ENCODE measurements at places on chromosomes 1 and 21.

DNA sequence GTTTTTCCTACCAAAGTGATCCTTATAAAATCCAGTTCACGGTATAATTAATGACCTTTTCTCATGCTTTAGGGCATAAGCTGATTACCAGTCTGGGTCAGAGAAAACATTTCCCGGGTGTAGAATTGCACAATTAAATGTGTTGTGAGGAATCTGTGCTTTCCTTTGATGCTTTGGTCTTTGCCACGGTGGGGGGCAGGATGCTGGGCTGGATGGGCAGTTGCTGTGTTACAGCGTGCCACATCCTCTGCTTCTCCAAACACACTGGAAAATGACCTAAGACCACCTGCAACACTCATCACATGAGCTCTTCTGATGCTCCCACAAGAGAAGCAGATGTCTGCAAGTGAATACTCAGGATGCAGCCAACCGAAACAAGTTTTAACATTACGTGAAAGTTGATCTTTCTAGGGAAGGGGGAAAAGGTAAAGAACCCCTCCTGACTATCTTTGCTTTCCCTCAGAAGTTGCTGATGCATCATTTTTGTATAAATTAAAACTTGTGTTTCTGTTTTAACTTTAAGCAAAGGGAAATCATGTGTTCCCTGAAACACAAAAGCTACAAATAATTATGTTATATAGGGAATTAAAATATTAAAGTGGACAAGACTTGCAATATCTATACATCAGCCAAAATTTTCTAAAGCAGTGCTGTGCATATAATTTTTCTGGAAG, 515.3 kb upstream of the NR5A2 start:
- no peak for DNase-seq

DNA sequence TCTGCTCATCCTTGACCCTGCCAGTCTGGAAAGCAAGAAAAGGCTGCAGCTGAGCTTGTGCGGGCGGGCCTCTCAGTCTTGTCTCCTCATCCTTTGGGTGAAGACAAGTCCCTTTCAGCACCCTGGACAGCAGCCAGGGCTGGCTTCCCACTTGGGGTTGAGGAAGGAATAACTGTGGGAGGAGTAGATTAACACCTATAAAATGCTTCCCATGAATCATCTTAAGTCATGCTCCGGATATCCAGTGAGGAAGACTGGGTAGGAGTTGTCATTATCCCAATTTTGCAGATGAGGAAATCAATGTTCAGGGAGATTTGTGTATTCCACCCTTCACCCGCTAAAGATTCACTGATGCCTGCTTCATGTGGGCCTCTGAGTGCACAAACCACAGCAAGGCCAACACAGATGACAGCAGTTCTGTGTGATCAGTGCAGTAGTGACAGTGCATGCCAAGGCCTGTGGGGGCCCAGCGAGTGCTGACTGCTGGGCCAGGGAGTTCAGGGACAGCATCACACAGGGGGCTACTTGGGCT, 20.1 kb upstream of the COL16A1 start:
- DNase-seq, result peak; percentile 24

DNA sequence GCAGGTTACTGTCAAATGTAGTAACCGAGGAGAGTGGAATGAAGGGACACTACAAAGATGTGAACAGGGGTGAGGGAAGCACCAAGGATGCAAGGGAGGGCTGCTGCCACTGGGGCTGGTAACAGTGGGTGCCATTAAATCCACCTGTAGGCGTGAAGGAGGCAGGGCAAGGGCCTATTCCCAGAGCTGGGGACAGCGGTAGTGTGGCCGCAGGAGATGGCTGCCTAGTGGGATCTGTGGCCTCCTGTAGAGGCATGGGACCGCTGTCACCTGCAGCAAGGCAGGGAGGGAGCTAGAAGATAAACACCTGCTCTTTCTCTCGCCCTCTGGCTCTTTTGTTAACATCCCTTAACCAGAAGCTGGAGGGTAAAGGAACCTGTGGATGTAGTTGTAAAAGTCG, 80.5 kb upstream of the CNIH3 start:
- no peak for DNase-seq

- DNase-seq, result no peak
Observed at GRCh38 chr1:47385020-47385419, 31.1 kb upstream of the FOXE3 start.

DNA sequence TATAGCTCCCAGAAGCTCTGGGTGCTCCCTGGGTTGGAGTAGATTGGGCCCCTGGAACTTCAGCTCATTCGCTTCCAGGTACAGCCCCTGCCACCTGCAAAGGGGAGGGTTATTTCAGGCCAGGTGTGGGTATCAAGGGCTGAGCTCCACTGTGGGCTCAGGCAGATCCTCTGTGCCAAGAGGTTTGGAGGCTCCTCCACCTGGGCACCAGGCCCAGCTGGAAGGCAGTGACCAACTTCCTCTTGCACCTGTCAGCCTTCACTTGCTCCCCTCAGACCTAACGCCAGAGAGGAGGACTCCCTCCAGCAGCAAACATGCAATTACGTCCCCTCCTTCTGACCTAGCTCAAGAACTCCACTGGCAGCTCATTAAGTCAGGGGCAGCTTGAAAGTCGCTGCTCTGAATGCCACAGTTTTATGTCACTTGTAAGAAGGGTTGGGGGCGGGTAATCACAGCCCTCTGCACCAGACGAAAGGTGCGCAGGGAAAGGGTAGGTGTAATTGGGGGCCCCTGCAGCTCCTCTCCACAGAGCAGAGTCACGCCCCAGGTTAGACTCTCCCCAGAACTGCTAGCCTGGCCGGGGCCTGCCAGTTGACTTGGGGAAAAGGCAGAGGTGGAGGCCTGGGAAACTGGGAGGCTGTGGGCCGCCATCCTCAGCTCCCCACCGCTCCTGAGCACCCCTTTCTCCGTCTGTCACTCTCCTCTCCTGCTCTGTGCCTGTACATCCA, 125.0 kb upstream of the TMPRSS2 start:
- no peak for DNase-seq

GRCh38 chr1:98323388-98323787, 338.1 kb upstream of the SNX7 start:
- DNase-seq, result no peak

- no peak for DNase-seq
Observed at GRCh38 chr1:153939476-153939875, 7.0 kb downstream of the DENND4B start.

DNA sequence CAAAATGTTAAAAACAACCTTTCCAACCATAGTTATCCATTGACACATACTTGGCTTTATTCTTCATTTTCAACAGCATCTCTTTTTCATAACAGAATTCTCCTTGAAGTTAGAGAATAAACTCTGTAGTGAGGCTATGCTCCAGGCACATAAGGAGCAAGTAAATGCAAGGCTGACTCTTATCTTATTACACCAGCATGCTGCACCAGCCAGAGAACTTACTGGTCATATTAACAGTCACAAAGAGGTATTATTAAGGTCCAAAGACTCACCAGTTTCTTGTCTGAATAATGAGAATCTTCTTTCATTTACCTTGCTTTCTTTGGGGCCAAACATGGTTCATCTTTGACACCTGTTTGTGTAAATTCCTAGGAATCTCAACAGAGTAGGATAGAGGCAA, 71.3 kb upstream of the IVNS1ABP start:
- DNase-seq, result no peak

DNA sequence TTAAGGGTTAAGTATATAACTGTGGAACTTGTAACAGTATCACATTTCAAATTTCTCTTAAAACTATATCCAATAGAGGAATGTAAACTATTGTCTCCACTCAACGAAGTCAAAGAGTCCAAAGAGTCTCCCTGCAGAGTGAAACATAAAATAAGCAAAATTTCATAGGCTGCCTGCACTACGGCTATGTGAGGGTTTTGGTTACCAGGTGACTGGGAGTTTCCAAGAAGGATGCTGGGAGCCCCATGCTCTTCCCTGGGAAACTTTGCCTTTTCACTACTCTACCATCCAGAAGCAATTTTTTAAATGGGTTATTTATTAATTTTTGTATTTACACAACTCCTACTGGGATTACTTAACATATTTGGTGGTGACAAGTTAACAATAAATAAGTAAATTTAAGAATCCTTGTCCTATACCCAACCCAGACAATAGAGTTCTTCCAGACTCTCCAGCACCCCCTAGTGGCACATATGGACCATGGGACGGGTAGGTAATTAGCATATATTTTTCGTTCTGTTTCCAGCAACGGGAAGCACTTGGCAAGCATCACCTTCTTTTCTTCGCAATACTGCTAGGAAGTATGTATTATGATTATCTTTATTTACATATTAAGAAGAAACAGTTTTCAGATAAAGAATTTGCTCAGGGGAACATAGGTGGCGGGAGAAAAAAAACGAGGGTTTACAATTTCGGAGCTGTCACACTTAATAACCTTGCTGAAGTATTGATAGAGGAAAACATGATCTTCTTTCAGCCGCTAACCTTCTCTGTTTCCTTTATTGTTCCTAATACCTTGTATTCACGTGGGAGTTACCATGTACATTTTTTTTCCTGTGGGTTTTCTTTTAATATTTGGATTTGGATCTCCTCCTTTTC, 3.5 kb downstream of the FMO2 start:
- no peak for DNase-seq

GRCh38 chr1:32339363-32339978, 3.4 kb upstream of the MARCKSL1 start:
- DNase-seq, result no peak

DNA sequence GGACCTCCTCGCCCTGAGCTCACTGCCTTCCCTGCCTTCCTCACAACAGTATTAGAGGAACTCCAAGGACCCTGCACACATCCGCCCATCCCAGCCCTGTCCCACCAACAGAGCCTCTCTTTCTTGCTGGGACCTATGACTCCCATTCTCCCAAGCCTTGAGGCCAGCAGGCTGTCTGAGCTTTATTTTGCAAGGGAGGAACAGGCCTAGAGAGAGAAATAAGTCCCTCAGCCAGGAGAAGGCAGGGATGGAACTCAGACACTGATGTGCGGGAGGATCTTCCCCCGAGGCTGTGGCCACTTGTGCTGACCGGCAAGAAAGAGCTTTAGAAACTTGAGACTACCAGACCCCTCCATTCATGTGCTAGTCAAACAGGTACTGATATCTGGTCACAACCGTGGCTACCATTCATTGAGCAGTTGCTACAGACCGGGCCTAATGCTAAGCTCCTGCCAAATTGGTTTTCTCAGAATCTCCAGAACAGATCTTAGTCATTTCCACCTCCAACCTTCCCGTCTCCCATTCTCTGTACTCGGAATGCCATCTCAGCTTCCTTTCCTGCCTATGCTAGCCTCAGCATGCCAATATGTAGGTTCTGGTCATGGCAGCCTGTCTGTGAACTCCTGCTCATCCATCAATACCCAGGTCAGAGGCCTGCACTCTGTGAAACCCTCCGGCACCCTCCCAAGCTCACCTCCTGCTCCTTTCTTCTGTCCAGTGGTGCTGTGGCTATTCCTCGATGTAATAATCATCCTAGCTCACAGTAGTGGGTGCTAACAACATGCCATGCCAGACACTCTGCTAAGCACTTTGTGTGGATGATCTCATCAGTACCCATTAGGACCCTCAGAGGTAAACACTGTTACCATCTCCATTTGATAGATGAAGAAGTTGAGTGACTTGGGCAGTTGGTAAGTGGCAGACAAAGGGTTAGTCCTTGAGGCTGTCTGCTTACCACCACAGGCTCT, 3.8 kb downstream of the TMEM54 start:
- DNase-seq, result no peak

All from hippocampal formation (tissue), 2 donors.